ENCODE measurements at places on chromosomes 12 and 14.
A peak's percentile ranks its signal among the peaks of the same experiment; 100 is the strongest.

DNA sequence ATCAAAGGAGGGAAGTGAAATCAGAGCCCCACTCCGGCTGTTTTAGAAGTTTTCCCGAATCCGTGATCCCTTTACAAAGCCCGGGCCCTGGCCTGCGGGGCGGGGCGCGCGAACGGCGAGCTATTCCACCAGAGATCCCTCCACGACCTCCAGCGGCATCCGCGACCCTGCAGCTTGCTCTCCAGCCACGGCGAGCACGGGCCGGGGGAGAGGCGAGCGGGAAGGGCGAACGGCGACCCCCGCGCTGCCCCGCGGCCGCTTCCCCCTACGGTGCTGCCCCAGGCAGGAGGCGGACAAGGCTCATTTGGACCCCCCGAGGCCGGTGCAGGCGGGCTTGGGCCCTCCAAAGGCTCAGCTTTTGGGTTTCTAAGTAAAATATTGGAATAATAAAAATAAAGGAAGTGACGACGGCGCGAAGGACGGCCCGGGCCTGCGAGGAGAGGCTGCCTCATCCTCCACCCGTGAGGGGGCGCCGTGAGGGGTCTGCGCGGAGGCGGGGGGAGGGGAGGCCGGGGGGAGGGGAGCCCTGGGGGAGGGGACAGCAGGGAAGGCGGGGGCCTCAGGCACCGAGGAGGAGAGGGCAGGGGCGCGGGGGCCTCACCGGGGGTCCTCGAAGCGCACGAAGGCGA, 613 bp downstream of the SRSF9 start:
- peak; percentile 61 for ATAC-seq

- ATAC-seq, result no peak
Observed at GRCh38 chr12:53195516-53196420, 11.3 kb downstream of the ITGB7 start.

GRCh38 chr12:93540466-93540865, 32.0 kb upstream of the SOCS2 start:
- no peak for ATAC-seq

GRCh38 chr14:35991356-35991755, 165.2 kb downstream of the BRMS1L start:
- ATAC-seq, result no peak

GRCh38 chr12:131831635-131832041, 3.4 kb downstream of the MMP17 start:
- ATAC-seq, result no peak

DNA sequence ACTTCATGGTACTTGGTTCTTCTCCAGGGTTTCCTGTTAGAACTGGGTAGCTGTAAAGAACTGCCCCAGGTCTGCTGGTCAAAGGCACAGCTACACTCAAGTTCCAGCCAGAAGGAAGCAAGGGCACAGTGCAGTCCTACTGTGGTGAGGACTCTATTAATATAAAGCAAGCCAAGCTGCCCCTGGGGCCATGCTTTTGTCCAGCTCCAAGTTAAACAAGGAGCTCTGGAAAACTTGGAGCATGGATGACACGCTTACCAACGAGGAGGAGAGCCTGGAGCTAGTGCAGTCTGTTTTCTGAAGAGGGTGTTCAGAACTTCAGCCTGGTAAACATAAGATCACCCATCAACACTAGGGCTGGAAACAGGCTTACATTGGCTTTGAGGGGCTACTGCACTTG, 4.0 kb downstream of the FZD10 start:
- ATAC-seq, result no peak

GRCh38 chr12:98352835-98353234, 162.6 kb upstream of the TMPO start:
- peak; percentile 32 for ATAC-seq

GRCh38 chr12:64707362-64707761, 51.8 kb downstream of the GNS start:
- no peak for ATAC-seq

DNA sequence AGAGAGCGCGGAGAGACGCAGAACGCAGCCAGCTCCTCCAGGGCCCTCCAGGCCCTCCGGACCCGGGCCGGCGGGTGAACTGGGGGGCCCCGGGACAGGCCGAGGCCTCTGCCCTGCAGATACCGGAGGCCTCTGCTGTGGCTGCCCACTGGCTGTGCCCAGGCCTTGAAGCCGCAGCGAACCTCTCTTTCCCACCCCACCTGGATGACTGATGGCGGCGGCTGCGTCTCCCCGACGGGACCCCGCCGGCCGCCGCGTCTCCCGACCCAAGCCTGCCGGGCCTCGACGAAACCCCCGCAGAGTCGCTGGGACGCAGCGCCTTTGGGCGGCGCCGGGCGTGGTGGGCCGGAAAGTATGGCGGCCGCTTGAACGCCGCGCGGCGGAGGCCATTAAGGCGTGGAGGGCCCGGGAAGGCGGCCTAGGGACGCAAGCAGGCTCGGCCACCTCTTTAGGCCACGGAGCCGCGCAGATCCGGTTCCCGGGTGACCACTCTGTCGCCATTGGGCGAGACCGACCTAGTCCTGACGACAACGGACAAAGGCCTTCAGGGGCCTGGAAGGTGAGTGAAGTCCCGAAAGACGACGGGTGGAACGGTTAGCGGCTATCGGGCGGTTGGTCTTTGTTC, 8.4 kb upstream of the ERGIC2 start:
- ATAC-seq, result no peak
